GM06990 (cell line): ENCODE measurements at places on chromosomes 5 and 9.
A peak's percentile ranks its signal among the peaks of the same experiment; 100 is the strongest.

- peak; percentile 59 for DNase-seq
Observed at GRCh38 chr5:68315679-68316271, 100.2 kb downstream of the PIK3R1 start.

- no peak for DNase-seq
Observed at GRCh38 chr9:123798195-123798594, 131.7 kb downstream of the DENND1A start.

- DNase-seq, result no peak
Observed at GRCh38 chr5:43420241-43420640, 8.1 kb upstream of the CCL28 start.

- no peak for DNase-seq
Observed at GRCh38 chr5:170945275-170945674, 83.5 kb downstream of the RANBP17 start.

DNA sequence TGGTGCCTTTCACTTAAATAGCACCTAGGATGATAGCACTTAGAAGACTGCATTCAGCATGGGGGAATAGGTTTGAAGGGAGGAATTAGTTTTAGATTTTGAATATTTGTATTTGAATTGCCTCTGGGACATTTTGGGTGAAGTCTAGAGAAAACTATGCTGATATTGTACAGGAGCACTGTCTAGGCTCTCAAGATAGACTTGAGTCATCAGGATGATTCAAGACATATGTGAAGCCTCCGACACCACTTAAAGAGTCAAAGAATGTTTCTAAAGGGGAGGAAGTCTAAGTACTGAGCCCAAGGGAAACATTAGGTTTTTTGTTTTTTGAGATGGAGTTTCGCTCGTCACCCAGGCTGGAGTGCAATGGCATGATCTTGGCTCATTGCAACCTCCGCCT lies 63.9 kb upstream of the CCDC180 start:
- no peak for DNase-seq

DNA sequence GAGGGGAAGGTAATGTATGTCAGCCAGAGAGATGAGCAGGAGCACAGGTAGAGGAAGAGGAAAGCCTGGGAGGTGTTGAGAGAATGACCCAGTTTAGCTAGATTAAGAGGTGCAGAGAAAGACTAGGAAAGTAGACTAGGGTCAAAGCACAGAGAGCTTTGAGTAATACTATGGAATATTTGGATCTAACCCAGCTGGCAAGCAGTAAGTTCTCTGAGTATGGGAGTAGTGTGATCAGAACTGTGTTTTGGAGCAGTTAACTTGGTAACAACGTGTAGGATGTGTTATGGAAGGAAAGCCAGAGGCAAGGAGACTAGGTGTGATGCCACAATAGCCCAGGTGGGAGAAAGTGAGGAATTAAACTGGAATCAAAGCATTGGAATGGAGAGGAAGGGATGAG lies 84.9 kb upstream of the PTGER4 start:
- DNase-seq, result no peak

DNA sequence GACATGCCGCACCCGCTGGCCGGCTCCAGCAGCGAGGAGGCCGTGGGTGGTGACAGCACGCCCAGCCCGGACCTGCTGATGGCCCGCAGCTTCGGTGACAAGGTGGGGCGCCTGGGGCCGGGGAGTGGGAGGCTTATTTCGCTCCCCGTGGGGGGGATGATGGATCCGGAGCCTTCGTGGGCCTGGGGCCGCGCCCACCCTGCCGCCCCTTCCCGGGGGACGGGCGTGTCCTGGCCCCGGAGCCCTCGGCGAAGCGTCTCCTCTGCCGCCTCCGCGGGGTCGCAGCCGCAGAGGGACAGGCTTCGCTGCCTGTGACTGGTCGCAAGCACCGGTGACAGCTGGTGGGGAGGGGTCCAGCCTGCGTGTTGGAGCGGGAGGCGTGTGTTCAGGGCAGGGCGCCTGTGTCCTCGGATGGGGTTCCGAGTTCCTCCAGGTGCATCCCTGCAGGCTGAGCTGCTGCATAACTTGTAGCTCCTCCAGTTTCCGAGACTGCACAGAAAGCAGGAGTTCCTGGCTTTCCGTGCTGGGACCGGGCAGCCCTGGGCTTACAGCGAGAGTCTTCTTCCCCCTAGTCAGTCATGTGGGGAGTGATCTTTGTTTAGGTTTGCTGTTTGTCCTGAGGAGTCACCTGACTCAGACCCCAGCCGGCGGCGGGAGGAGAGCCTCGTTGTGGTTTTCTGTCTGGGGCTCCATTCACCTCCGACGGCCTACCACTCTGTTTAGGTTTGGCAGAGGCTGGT lies 666 bp downstream of the SNX30 start:
- DNase-seq, result peak; percentile 63
